Mammary microvascular endothelial cell (primary cell): ENCODE measurements at places on chromosomes 1 and 21. TPM values are rescaled to one million over a fixed set of nuclear protein-coding genes. Genes with fewer than 3 reads are reported as not detected.

TNFRSF1B gene
- 22.3 and 36.9 TPM in 2 replicates for total RNA-seq

ERMAP gene
- total RNA-seq, result 6.4 and 6.9 TPM in 2 replicates

CRP gene
- not detected in 2 replicates for total RNA-seq

ZNF683 gene
- total RNA-seq, result not detected in 2 replicates

HCRTR1 gene
- 0.13 and 0.30 TPM in 2 replicates for total RNA-seq

BARHL2 gene
- not detected in 2 replicates for total RNA-seq

PADI1 gene
- 0.05 TPM in 1 of 2 replicates, not detected in the other for total RNA-seq

TNNT2 gene
- not detected in 2 replicates for total RNA-seq

KRTAP20-3 gene
- not detected in 2 replicates for total RNA-seq

ADGRL2 gene
- 48.6 and 57.7 TPM in 2 replicates for total RNA-seq

SPRR1A gene
- total RNA-seq, result not detected in 2 replicates

NR1I3 gene
- total RNA-seq, result not detected in 2 replicates

FCRL6 gene
- total RNA-seq, result not detected in 2 replicates

PTGS2 gene
- 4.6 and 4.9 TPM in 2 replicates for total RNA-seq

GBP4 gene
- total RNA-seq, result 22.5 and 22.8 TPM in 2 replicates

ARTN gene
- 0.05 TPM in 1 of 2 replicates, not detected in the other for total RNA-seq

TMEM54 gene
- 29.4 and 31.1 TPM in 2 replicates for total RNA-seq
